ENCODE measurements at places on chromosomes 7 and 10. TPM values are rescaled to one million over a fixed set of nuclear protein-coding genes. Genes with fewer than 3 reads are reported as not detected.

Gene ADCYAP1R1
- total RNA-seq, result not detected

Gene PRPS1L1
- total RNA-seq, result not detected

Gene DYNC1I1
- total RNA-seq, result 2.2 TPM

GRCh38 chr7:140640727-140641523 is at the start of gene DENND2A:
Gene DENND2A (minus strand): TSS chr7:140640813. CDS start chr7:140602397, 38,416 bp downstream.
- no peak for DNase-seq

DNA sequence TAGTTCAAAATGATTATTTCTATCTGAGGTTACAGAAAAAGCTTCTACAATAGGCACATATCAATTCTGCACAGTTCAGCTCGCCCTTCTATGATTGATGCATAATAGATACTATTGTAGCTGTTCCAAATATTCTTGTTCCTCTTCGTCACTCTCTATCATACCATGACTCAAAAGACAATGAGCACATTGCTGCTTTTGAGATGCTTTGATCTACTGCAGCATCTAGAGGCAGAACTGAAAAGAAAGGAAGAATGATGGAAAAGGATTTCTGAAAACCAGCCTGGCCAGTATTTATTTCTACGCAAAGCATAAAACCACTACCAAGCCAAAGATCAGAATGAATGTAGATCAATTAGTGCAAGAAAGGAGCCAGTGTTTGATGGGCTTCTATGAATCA is 59.3 kb upstream of the PLXDC2 start:
- no peak for DNase-seq

DNA sequence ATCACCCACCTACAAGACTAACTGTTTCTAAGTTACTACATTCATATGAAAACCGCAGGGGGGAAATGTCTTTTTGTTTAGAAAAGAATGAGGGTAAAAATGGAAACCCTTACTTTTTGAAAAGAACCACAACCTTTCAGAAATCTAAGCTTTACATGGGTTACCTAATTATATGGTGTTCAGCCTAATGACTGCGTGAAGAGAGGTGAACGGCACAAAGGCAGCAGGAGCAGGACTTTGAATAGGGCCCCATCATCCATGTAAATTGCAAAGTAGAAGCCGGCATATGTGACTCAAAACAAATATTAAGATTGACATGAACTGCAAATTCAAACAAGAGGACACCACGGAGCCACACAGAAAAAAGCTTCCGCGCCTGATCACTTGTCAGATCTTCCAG is 25.1 kb downstream of the NEBL start:
- no peak for DNase-seq

Measured in glomerular endothelial cell (primary cell).